ENCODE measurements at places on chromosomes 16 and 17. TPM values are rescaled to one million over a fixed set of nuclear protein-coding genes. Genes with fewer than 3 reads are reported as not detected.

Gene CMTM1
- 4.0 TPM for total RNA-seq

Gene SOX15
- total RNA-seq, result 0.72 TPM

Gene RASD1
- total RNA-seq, result 13.8 TPM

Gene TP53TG3B
- total RNA-seq, result not detected

GRCh38 chr16:62450291-62450690 lies 414.1 kb upstream of the CDH8 start:
- no peak for DNase-seq

DNA sequence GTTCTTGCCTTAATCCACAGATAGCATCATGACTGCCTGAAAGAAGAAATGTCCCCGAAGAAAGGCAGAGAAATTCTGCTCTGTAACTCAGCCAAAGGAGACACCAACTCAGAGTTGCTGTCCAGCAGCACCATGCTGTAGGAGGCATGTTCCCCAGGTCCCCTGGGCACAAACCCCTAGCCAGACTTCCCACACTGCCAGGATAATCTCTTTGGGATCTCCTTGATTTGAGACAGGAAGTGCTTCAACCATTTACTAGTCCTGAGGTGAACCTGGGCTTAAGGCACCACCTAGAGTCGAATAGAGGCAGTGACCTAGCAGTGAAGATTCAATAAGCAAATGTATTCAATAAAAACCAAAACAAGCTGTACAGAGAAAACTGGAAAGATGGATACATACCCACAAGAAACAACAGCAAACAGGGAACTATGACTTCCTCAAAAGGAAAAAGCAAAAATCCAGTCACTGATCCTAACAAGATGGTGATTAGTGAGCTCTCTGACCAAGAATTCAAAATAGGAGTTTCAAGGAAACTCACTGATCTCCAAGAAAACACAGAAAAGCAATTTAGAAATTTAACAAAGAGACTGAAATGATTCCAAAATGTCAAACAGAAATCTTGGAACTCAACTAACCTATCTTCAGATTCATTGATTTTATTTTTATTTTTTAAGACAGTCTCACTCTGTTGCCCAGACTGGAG lies 5.7 kb downstream of the OR4D2 start:
- DNase-seq, result no peak

DNA sequence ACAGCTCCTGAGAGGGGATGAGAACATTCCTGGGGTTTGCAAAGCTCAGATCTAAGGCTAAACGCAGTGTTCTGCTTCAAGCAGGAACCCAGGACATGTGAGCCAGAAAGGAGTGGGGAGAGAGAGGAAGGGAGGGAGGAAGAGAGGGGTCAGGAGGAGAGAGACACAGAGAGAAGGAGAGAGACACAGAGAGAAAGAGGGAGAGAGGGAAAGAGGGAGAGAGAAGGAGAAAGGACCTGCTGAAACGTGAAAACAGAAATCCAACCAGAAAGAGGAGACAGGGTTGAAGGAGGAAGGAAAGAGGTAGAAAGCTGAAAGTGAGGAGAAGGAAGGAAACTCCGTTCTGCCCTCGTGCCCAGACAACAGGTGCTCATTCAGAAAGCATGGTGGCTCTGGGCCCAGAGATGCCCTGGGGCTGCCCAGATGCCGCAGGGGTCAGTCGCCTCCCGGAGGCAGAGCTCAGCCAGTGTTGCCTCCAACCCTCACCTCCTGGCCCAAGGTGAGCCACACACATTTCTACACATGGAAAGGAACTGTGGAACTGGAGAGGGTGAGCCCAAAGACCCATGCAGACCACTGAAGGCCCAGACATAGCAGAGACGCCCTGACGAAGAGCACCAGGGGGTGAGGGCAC lies 49.0 kb upstream of the ENPP7 start:
- DNase-seq, result no peak

DNA sequence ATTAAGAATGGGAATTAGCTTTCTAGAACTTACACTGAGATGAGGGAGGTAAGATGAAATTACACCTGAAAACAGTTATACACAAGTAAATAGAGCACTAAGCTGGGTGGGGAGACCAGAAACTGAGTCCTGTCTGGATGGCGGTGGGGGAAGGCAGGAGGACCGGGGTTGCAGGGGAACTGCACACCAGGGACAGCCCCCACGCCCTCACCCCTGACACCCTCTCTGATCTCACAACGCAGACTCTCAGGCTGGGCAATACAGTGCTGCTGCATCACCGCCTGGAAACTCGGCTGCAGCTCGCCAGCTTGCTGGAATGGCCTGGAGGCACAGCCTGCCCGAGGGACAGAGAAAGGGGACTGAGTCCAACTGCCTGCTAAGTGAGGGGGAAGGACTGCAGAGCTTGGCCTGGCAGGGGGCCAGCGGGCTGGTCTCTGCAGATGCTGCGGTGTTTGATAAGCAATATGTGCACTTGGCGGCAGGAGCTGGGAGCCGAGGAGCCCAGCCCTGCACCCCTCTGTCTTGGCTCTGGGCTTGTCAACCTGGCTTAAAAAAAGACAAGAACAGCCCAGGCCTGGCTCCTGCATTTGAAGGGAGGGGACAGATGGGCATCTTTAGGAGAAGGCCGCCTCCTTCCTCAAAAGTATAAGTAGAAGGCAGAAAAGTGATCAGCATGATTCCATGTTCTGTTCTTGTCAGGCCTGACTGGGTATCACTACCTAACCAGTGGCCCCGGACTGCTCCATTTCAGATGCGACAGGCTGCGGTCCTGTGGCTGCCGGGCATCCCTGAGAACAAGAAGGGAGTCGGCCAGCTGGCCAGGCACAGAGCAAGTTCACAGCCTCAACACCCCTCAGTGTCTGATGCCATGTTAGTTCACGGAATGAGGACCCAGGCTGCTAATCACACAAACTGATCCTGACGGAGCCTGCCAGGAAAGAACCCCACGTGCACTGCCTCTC lies 30.2 kb downstream of the SPHK1 start:
- DNase-seq, result peak; percentile 68

- no peak for DNase-seq
Observed at GRCh38 chr16:76487411-76488064, 210.3 kb downstream of the CNTNAP4 start.
